ENCODE measurements at places on chromosomes 13 and 19.

- DNase-seq = no peak
These were observed 73.2 kb upstream of the RFC3 start for GRCh38 chr13:33744589-33745369.

GRCh38 chr13:51778392-51778791, 25.6 kb downstream of the DHRS12 start:
- no peak for DNase-seq

GRCh38 chr19:50557009-50557613, 11.1 kb downstream of the LRRC4B start:
- DNase-seq = no peak

DNA sequence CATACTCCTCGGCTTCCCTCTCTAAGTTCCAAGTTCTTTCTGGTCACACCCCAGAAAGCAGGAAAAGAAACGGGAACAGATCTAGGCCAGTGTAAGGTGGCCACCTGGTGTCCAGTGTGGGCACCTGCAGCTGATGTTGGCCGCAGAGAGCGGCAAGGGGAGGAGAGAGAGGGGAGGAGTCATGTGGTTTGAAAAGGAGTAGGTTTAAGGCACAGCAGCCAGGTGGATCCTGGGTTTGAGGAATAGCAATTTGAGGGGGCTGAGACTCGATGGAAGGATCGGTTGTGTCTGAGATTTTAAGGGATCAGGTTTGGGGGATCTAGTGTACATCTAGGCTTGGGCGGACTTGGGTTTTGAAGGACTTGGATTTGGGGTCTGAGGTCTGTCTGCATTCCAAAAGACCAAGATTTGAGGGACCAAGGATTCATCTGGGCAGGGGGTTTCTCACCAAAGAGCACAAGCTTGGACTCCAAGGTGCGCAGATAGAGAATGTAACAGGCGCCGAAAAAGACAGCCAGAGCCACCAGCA, 1.2 kb downstream of the RABAC1 start:
- peak; percentile 35 for DNase-seq

- DNase-seq = no peak
These were observed at the start of gene SPINT2 for GRCh38 chr19:38264486-38265212. Gene SPINT2, plus strand, starts transcription at chr19:38264573. Its CDS starts 320 bp downstream, at chr19:38264893.

DNA sequence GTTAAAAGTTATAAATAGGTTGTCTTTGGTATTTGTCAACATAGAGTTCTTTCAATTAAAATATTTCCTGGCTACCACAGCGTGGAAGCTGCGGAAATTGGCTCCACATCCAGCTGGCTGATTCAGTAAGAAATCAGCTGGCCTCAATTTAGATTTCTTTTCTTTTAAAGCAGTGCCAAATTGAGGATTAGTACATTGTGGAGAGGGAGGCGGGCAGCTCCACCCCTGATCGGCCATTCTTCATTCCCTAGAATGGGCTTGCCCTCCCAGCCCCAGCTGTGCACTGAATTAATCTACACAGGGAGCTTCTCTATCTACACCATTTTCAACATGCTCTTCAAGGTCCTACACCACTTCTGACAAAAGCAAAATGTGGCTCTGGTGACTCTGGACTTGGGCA, 624.8 kb downstream of the DACH1 start:
- no peak for DNase-seq

DNA sequence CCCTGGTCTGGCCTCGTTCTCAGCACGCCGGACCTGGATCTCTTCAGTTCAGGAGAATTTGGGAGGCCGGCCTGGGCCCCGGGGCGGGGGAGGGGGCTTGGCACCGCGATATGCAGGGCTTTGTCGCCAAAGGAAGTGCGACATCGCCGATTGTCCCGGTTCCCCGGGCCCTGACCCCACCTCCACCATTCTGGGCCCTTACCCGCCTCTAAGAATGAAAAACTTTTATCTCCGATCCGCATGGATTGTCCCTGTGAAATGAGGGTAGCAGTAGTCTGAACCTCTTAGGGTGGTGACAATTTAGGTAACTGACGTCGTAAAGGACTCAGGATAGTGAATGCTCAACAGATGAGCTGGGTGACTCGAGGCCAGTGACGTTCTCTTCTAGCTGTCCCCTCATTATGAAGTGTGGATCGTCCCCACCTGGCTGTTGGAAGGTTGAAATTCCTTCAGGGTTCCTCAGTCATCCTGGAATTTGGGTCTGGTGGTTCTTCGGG, 650 bp downstream of the DDA1 start:
- DNase-seq = no peak

DNA sequence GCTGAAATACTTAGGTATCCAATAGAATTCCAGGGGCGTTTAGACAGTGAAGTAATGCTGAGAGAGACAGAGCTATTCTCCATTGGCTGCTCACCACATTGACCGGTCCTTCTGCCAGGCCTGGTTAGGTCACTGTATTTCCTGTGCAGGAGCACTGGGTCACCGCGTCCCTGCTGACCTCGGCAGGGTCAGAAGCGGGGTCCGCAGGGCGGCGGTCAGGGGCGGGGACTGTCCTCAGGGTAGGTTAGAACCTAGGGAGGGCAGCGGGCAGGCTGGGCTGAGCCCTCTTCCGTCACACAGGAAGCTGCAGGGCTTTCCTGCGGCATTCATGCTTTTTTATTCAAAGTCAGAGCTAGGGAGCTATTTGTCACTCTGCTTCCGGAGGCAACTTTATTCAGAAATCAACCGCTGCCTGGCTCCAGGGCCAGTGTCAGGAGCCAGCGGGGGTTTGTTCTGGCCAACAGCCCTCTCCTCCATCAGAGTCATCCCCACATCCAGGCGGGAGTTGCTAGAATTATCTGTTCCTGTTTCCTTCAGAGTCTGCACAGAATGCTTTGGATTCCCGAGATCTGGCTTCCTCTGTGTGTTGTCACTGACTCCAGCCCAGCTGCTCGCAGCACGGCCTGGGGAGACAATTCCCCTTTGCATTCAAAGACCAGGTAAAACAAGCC, 81.2 kb upstream of the WASF3 start:
- no peak for DNase-seq

- no peak for DNase-seq
These were observed 2301.2 kb downstream of the PCDH9 start for GRCh38 chr13:64928696-64929499.

- DNase-seq = no peak
These were observed 583.7 kb upstream of the SPRY2 start for GRCh38 chr13:80924596-80924995.

DNA sequence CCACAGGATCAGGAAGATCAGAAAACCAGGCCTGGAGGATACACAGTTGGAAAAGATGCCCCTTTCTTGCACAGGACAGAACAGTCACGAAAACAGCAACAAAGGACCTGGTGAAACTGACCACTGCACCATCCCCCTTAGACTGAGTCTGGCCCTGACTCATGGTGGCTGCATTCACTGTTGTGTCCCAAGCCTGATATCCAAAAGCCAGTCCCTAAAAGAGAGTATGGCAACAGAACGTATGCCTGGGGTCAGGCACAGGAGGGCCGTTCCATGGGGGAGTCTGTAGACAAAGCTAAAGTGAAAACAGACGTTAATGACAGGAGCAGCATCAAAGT, 301.1 kb upstream of the NBEA start:
- DNase-seq = no peak

- peak; percentile 51 for DNase-seq
These were observed 2.1 kb upstream of the PCDH17 start for GRCh38 chr13:57629391-57629804.

- peak; percentile 36 for DNase-seq
These were observed 44.8 kb upstream of the ALOX5AP start for GRCh38 chr13:30690282-30691188.

DNA sequence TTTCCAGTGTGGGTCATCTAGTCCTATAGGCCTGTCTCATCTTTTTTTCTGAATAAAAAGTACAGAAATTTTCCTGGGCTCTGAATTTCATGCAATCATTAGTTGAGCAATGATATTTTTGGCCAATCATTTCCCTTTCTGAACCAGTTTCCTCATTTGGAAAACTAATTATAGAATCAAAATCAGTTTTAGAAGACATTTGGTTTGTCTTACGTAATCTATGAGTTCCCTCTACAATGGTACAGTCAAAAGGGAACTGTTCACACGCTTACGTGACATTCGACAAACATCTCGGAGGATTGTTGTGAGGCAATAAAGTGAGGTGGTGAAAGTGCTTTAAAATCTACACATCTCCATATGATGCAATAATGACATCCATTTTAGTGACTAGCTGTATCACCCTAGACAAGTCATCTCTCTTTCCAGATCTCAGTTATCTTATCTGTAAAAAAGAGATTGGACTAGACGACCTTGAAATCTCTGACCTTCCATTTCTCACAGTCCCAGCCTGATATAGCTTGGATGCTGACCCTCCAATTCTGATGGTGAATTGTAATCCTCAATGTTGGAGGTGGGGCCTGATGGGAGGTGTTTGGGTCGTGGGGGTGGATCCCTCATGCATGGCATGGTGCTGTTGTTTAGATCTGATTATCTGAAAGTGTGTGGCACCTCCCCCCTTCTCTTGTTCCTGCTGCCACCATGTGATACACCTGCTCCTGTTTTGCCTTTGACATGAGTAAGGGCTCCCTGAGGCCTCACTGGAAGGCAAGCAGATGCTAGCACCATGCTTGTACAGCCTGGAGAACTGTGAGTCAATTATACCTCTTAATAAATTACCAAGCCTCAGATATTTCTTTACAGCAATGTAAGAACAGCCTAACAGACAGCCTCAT, 26.7 kb downstream of the FLT1 start:
- DNase-seq = no peak

DNA sequence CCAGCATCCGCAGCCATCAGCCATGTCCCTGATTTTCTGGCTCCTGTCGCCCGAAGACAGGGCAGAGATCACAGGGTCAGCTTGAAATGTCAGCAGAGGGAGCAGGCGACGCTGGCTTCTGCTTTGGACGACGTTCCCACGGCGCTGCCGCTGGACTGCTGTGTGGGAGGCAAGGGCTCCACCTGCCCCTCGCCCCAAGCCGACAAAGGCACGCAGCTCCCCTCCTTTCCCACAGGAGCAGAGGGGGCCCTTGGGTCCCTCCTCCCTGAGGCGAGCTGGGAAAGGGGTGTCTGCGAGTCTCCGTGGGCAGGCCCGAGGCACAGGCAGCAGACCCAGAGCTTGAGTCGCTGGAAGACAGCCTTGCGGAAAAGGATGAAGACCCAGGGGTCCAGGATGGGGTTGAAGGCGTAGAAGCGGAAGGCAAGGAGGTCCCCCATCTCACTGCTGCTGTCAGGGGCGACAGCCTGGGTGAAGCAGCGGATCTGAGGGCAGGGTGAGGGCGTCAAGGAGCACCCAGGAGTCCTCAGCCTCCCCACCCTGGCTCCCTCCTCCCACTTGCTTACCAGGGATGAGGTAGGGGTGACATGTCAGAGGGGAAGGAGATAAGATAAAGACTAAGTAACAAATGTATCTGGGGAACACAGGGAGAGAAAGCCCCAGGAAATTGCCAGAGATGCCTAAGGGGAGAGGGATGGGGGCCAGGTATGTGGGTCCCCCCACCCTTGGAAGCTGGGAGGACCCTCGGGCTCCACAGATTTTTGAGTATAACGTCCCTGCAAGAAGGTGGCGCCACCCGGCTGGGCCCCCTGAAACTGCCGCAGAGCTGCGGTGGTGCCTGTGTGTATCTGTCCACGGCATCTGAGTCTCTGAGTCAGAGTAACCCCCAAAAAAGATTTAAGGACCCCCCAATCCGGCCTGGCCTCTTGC, 3.4 kb downstream of the PTGIR start:
- DNase-seq = no peak

- DNase-seq = no peak
These were observed 75.3 kb upstream of the GPC6 start for GRCh38 chr13:93151277-93151676.

GRCh38 chr19:58305065-58305931, at the start of gene ERVK3-1:
Gene ERVK3-1, plus strand, starts transcription at chr19:58305377. Its CDS starts 6,792 bp downstream, at chr19:58312169.
- DNase-seq = peak; percentile 97

GRCh38 chr13:32728327-32728726, 142.1 kb downstream of the PDS5B start:
- no peak for DNase-seq

DNA sequence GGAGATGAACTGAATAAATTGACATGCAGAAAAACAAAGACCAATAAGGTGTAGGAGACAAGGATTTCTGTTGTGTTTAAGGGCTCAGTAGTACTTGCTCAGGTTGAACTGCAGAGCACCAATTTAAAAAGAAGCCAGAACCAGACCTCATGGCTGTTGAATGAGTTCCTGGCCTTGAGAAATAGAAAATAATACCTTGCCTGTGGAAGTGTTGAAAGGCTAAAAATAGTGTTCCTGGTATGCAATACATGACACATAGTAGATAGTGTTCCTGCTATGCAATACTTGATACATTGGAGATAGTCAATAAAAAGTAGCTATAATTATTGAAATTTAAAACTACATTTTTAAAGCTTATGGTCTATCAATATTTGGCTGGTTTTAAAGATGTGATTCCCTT, 595.8 kb downstream of the PCDH9 start:
- no peak for DNase-seq

GRCh38 chr13:66102864-66103263, 1127.3 kb downstream of the PCDH9 start:
- DNase-seq = no peak

DNA sequence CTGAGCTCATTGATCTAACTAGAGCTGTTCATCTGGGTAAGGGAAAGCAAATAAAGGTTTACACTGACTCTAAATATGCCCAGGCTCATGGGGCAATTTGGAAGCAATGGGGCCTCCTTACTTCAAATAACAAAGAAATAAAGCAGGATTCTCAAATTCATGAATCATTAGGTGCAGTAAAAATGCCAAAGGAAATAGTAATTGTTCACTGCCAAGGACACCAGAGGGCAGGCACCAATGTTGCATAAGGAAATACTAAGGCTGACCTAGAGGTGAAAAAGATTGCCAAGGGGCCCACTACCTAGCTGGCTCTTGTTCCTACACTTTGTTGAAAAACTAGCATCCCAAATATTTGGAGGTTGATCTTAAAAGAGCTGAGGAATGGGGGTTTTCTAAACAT, 1686.7 kb upstream of the MIR17HG start:
- DNase-seq = no peak

GRCh38 chr19:42411581-42412178, 15.5 kb downstream of the LIPE start:
- DNase-seq = no peak

DNA sequence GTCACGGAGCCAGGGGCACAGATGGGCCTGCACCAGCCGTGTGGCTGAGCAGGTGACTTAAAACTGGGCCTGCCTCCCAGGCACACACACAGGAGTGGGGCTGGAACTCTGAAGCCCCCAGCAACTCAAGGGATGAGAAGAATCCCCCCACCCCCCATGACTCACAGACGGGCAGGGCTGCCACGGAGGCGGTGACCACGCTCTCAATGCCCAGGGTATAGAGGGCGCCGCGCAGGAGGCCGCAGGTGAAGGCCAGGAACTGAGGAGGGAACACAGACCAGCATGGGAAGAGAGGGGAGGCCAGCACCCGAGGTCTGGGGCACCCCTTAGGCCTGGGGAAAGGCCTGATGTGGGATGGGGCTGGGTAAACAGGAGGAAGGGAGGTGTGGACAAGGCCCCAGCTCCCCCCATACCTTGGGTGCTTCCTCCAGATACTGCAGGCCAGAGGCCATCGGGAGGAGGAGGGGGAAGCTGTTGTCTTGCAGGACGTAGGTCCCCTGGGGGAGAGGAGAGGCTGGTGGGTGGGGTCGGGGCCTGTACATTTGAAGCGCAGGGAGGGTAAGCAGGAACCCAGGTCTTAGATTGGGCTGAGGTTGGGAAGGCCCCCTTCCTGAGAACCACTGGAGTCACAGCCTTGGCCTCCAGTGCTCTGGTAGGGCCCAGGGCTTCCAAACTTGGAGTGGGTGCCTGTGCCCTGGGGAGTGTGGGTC, 3.1 kb upstream of the NKPD1 start:
- DNase-seq = no peak

All from substantia nigra (tissue), 51 donors.